ENCODE measurements at places on chromosomes 4 and X.

DNA sequence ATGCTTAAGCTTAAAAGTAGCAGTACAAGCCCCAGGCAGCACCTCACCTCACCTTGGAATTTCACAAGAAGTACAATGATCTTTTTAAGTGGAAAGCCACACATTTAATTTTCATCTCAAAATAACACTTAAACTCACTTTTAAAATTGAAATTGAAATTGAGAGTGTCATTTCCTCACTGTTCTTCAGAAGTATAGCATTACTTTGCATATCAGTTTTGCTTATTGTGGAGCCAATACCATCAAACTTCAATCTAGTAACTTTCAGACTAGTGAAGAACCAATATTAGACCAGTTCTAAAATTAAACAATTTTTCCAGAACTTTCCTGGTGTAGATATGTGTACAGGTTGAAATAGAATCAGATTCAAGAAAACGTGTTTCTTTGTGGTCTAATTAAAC is 242.4 kb downstream of the NDST4 start:
- no peak for DNase-seq

- DNase-seq, result no peak
These were observed 72.9 kb downstream of the WDR19 start for GRCh38 chr4:39255266-39255665.

- no peak for DNase-seq
These were observed 536 bp downstream of the SH3BGRL start for GRCh38 chrX:81202456-81202819.

- no peak for DNase-seq
These were observed 45.5 kb downstream of the STAP1 start for GRCh38 chr4:67604029-67604381.

- DNase-seq, result no peak
These were observed 10.5 kb downstream of the CDX4 start for GRCh38 chrX:73457306-73457705.

- DNase-seq, result peak; percentile 68
These were observed 150.4 kb downstream of the MGST2 start for GRCh38 chr4:139815778-139816601.

DNA sequence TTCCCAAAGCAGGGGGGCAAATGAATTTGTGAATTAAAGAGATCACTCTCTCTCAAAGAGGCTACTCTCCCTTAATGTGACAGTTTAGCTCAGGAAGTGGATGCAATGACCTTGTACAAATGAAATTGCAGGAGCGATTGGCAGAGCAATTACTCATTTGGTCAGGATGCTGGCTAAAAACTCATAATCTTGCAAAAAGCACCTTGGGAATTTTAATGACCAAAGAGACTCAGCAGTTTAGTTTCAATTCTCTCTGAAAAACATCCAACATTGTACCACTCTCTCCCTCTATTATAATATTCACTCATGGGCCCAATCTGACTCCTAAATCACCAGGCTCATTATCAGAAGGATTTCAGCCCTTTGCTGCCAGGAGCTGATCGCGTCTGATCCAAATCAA is 26.1 kb downstream of the PDGFC start:
- DNase-seq, result peak; percentile 23

DNA sequence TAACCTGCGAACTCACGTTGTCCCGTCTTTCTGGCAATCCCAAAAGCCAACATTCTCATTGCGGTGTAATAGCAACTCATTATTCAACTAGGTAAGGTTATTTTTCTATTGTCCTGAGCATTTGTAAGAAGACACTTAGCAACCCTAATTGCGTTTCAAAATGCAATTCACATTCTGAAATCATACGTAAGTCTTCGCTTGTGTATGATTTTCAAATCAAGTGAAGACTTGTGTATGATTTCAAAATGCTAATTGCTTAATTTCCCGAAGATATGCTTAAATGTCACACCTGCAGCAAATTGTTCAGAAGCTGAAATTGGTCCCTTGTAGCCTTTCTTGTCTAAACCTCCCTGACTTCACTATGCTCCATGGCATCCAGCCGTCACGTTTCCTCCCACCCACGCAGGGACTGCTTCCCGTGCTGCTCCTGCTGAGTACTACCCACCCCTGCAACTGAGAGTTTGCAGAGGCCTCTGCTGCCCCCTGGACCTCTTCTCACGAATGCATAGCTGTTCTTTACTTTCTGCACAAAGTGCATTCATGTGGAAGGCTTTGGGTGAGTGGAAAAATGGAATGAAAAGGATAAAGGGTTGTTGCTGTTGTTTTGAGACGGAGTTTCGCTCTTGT is 40.8 kb upstream of the CLDN24 start:
- DNase-seq, result no peak

DNA sequence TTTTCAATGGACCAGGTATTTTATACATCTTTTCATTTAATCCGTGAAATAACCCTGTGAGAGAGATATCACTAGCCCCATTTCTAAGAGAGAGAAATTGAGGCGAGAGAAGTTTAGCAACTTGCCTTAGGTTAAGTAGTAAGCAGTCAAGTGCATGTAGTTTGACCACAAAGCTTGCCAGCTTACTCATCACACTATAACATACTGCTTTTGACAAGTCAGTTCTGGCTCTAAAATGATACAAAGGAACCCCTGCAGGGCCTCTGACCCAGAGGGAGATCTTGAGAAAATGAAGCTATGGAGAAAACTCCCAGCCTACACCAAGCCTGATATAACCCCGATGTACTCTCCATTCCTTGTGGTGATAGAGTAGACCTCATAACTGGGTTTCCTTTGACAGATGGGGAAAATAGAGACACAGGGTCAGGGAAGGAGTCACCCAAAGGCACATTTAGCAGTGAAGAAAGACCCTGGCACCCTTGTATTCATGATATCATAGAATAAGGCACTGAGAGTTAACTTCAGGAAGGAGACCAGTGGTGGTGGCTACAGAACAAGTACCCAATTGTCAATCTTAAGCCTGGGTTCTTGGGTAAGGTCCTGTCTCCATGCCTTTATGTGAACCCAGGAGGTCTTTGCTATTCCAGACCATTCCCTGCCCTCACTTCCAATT is 60.2 kb upstream of the MSN start:
- DNase-seq, result no peak

GRCh38 chrX:49761481-49761880 is 65.7 kb upstream of the PAGE1 start:
- DNase-seq, result no peak

- no peak for DNase-seq
These were observed 62.0 kb downstream of the APOOL start for GRCh38 chrX:85065512-85066198.

- peak; percentile 21 for DNase-seq
These were observed 128.8 kb downstream of the AMELX start for GRCh38 chrX:11421805-11422524.

DNA sequence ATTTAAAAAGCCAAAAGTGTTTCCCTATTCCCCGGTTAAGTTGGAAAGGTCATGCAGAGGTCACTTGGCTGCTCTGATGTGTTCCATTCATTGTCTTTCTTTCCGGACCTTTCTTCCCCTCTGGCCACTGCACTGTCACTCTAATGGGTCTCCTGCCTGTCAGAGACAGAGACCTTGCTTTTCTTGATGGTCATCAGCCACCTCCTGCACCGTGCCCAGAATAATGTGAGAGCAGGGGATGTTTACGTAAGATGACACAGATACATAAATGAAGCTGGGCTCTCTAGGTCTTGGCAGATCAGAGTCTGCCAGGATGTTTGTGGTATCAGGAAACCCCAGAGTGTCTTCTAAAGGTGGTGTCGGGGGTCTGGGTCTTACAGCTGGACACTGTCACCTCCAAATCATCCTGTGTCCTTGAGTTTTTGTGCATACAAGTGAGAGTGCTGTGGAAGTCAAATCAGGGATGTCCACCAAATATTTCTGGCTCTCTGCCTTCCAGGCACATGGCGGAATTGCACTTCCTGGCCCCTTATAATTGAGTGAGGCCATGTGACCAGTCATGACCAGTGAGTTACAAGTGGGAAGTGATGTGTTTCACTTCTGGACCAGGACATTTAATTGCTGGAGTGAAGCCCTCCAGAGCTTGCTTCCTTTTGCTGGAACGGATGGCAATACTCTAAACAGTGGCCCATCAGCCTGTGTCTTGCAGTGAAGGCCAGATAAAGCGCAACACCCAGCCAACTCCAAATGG is 130.6 kb upstream of the ATP6AP2 start:
- no peak for DNase-seq

DNA sequence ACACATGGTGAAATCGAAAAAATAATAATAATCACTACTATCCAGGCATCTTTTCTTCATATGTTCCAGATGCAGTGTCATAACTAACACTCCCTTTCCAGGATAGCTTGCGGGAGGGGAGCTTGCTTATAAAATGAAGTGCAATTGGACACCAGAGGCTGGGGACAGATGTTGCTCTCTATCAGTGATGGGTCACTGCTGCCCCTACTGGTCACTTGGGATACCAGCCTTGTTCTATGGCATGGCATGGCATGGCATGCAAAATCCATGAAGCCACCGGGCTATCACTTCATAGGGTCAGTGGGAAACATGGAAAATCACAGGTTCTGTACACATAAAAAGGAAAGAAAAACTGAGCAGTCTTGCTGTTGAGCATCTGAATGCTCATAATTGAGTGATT is 168.1 kb downstream of the GLRA2 start:
- peak; percentile 0 for DNase-seq

DNA sequence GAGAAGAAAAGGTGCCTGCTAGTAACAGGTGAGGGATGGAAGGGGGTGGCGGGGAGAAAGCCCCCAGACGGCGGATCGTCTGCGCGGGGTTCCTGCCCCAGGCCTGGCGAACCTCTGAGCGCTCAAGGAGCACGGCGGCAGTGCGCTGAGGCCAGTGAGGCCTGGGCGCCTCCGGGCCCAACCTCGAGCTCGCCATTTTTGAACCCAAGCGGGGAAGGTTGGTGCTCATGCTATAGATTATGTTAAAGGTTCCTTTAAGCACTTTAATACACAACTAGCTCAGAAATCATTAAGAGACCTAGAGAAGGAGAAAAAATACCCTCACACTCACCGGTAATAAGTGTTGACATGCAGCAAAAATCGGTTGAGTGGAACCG is 7.9 kb downstream of the PITX2 start:
- no peak for DNase-seq

DNA sequence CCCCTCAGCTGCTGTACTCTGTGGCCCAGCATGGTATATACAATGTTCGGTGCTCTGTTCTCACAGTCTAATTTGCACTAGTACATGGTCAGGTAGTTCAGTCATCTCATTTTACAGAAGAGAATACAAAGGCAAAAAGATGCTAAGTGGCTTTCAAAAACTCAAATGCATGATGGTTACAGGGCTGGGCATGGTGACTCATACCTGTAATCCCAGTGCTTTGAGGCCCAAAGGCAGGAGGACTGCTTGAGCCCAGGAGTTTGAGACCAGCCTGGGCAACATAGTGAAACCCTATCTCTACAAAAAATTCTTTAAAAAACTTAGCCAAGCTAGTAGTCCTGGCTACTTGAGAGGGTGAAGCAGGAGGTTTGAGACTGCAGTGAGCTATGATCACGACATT is 210.5 kb upstream of the KIT start:
- DNase-seq, result no peak

DNA sequence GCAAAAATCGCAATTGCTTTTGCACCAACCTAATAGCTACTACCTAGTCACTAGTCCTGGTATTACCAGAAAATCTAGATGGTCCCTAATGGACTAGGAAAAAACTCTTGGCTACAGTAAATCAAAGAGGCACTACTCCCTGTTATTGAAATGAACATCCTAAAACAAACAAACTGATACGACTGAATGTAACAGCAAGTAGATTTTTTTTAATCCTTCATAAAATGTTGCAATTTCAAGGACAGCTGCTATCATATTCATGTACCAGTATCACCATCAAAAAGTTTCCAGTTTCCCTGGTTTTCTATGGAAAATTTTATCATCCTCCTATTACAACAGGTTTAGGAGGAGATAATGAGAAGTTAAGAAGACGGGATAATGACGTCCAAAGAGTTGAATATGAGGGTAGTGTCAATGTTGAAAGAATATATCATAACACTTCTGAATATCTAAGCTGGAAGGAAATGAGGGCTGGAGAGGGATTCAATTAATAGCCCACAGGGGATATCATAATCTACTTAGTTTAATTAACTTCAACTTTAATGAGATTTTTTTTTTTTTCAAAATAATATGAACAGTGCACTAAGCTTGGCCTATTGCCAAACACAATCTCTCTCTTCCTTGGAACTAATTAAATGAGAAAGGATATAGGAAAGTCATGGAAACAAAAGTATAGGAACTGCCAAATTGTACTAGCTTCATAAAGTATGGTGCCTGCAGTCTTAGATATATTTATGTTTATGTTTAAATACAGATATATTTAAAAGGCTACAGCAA is 94.8 kb upstream of the SMIM10 start:
- DNase-seq, result no peak

DNA sequence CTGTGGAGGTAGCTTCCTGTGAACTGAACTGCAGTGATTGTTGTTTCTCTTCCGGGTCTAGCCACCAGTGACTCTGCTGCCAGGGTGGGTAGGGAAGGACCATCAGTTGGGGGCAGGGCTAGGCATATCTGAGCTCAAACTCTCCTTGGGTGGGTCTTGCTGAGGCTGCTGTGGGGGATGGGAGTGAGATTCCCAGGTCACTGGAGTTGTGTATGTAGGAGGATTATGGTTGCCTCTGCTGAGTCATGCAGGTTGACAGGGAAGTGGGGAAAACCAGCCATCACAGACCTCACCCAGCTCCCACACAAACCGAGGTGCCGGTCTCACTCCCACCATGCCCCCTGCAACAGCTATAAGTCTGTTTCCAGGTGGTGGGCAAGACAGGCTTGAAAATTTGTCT is 1937.8 kb downstream of the PCDH7 start:
- no peak for DNase-seq

DNA sequence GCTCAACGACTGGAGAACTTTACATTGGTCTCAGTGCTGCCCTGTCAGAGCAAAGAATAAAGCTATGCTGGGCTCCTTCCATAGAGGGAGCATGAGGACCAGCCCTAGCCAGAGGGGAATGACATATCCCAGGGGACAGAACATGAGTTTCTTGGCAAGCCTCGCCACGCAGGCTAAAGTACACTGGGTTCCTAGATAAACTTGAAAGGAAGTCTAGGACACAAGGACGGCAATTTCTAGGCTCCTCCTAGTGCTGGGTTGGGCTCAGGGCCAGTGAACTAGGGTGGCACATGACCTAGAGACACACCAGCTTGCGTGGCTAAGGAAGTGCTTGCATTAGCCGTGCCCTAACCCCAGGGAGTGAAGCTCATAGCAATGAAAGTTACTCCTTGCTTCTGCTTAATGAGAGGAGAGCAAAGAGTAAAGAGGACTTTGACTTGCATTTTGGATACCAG is 141.0 kb downstream of the MAB21L2 start:
- peak; percentile 94 for DNase-seq

GRCh38 chrX:45778616-45779015 is 577.9 kb upstream of the DIPK2B start:
- peak; percentile 50 for DNase-seq

Data from fibroblast of gingiva (primary cell).